ENCODE measurements at places on chromosomes 7 and 10. TPM values are rescaled to one million over a fixed set of nuclear protein-coding genes. Genes with fewer than 3 reads are reported as not detected.

Gene PNLIPRP2
- total RNA-seq, result not detected

Gene IL15RA
- 26.0 TPM for total RNA-seq

Gene PPP1R9A
- 18.1 TPM for total RNA-seq

Gene ADRB1
- 1.5 TPM for total RNA-seq

Gene GDF2
- not detected for total RNA-seq

Gene SFRP5
- not detected for total RNA-seq

Gene IRF5
- total RNA-seq, result 32.6 TPM

Gene INTS15
- 42.0 TPM for total RNA-seq

Gene ZNHIT1
- total RNA-seq, result 89.8 TPM

Gene RPS24
- total RNA-seq, result 2,711 TPM

Gene LIPN
- 1.7 TPM for total RNA-seq

Gene PTTG1IP2
- not detected for total RNA-seq

Gene FAM25A
- not detected for total RNA-seq

Gene PDGFA
- 6.6 TPM for total RNA-seq

Gene CRYGN
- total RNA-seq, result 1.3 TPM

Gene NXPH1
- not detected for total RNA-seq

Gene ACSL5
- total RNA-seq, result 24.9 TPM

All from subcutaneous adipose tissue (tissue), 4 donors.